Left ventricle myocardium inferior (tissue), 1 donor: ENCODE measurements at places on chromosomes 5 and 9. TPM values are rescaled to one million over a fixed set of nuclear protein-coding genes. Genes with fewer than 3 reads are reported as not detected.

NUTM2F gene
- total RNA-seq, result not detected

HK3 gene
- 3.5 TPM for total RNA-seq

PCDHGB6 gene
- 5.0 TPM for total RNA-seq

ADAMTS19 gene
- total RNA-seq, result 0.38 TPM

TRIM36 gene
- total RNA-seq, result 0.44 TPM

TAF1L gene
- total RNA-seq, result not detected

IL33 gene
- 27.1 TPM for total RNA-seq

FASTKD3 gene
- total RNA-seq, result 5.8 TPM

GRCh38 chr5:79481574-79481973 lies 32.4 kb downstream of the HOMER1 start:
- peak overlapping the region; percentile 54 for H3K4me3 ChIP-seq
- no peak for DNase-seq
- H3K36me3 ChIP-seq, result no peaks in the 10 kb centered on the region
- peak overlapping the region; percentile 90 for H3K27ac ChIP-seq
- H3K4me1 ChIP-seq, result peaks cover 15% of the 10 kb centered on the region

GRCh38 chr9:79104951-79105350 lies 466.8 kb upstream of the TLE4 start:
- H3K27ac ChIP-seq, result no peak overlapping the region
- H3K27me3 ChIP-seq, result no peaks in the 10 kb centered on the region
- H3K36me3 ChIP-seq, result no peaks in the 10 kb centered on the region
- DNase-seq, result no peak
- no peak overlapping the region for H3K4me3 ChIP-seq
- no peaks in the 10 kb centered on the region for H3K4me1 ChIP-seq

GRCh38 chr5:140228364-140228837 lies 53.4 kb downstream of the CYSTM1 start:
- H3K27me3 ChIP-seq, result no peaks in the 10 kb centered on the region
- no peaks in the 10 kb centered on the region for H3K36me3 ChIP-seq
- H3K4me3 ChIP-seq, result peak overlapping the region; percentile 7
- H3K27ac ChIP-seq, result peak overlapping the region; percentile 80
- peak; percentile 32 for DNase-seq

DNA sequence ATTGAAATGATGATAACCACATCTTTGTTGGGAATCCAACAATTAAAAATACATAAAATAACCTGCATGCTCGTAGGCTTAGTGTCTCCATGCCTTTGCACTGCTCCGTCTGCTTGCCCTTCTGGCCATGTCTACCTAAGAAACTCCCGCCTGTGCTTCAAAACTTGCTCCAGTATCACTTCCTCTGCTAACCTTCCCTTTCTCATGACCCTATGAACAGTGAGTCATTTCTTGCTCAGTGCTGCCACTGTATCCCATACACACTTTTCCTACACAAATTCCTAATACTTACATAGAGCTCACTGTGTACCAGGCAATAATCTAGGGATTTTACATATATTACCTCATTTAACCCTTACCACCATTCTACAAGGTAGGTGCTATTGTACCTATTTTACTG lies 33.5 kb downstream of the TMEM245 start:
- H3K4me1 ChIP-seq, result peaks cover 6% of the 10 kb centered on the region
- DNase-seq, result no peak
- H3K27ac ChIP-seq, result no peak overlapping the region
- no peaks in the 10 kb centered on the region for H3K27me3 ChIP-seq
- peaks cover 65% of the 10 kb centered on the region for H3K36me3 ChIP-seq

DNA sequence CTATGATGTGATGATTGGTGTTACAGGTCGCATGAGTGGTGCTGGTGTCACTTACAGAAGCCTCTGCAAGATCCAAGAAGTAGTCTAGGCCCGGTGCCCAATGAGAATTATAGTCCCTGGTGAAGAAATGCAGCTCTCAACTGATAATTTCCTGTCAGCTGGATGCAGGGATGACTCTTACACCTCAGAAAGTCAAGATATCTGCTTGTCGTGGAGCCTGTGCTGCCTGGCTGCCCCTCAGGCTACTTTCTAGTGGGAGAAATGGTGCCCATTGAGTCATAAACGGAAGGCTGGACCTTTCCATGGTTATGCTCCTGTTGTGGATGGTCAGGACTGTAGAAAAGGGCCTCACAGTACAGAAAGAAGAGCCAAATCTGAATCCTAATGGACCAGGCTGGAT lies 46.8 kb upstream of the NXNL2 start:
- no peaks in the 10 kb centered on the region for H3K4me1 ChIP-seq
- H3K27me3 ChIP-seq, result no peaks in the 10 kb centered on the region
- no peak overlapping the region for H3K27ac ChIP-seq
- H3K36me3 ChIP-seq, result peaks cover 9% of the 10 kb centered on the region

GRCh38 chr5:80189201-80189600 lies 66.6 kb downstream of the SERINC5 start:
- no peaks in the 10 kb centered on the region for H3K36me3 ChIP-seq
- no peak for DNase-seq
- H3K4me1 ChIP-seq, result peaks cover 59% of the 10 kb centered on the region
- H3K27ac ChIP-seq, result peak overlapping the region; percentile 33
- no peaks in the 10 kb centered on the region for H3K27me3 ChIP-seq

GRCh38 chr5:32278406-32278805 lies 34.3 kb downstream of the MTMR12 start:
- H3K27me3 ChIP-seq, result no peaks in the 10 kb centered on the region
- peaks cover 15% of the 10 kb centered on the region for H3K36me3 ChIP-seq
- peak overlapping the region; percentile 64 for H3K27ac ChIP-seq
- no peak for DNase-seq
- peaks cover 80% of the 10 kb centered on the region for H3K4me1 ChIP-seq

DNA sequence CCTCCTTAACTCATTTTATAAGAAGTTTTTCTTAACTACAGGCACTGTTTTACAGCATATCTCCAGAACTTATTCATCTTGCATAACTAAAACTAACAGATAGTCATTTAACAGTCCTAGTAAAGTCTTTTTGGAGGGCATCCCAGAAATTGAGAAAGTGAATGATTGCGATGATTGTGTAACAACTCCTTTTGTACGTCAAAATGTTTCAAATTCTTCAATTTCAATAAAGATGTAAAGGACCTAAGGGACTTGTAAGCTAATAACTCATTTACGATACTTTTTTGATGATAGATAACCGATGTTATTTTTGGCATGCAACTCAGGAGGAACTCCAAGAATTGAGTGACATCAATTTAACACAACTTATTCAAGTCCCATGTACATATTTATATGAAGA lies 42.7 kb downstream of the SVEP1 start:
- no peak overlapping the region for H3K4me3 ChIP-seq
- no peaks in the 10 kb centered on the region for H3K27me3 ChIP-seq

DNA sequence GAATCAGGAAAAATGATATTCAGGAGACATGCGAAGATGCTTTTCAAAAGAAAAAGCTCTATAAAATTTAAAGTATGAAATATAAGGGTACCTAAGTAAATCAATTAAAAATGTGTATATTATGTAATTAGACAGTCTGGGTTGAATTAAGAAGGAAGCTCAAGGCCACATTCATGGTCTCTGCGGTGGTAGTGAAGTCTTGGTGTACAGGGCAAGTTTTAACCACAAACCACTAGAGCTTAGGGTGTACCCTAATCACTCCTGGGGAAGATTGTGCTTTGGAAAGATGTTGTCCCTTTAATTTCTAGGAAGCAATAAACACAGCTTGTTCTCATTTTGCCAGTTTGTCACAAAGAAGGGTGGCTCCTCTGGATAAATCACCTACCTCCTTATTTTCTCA lies 287.2 kb upstream of the ZNF608 start:
- no peak overlapping the region for H3K27ac ChIP-seq
- H3K4me1 ChIP-seq, result no peaks in the 10 kb centered on the region
- no peak for DNase-seq
- H3K4me3 ChIP-seq, result no peak overlapping the region
- H3K36me3 ChIP-seq, result no peaks in the 10 kb centered on the region
